Stomach (tissue), 19 donors: ENCODE measurements at places on chromosomes 7 and 10. TPM values are rescaled to one million over a fixed set of nuclear protein-coding genes. Genes with fewer than 3 reads are reported as not detected.

DNA sequence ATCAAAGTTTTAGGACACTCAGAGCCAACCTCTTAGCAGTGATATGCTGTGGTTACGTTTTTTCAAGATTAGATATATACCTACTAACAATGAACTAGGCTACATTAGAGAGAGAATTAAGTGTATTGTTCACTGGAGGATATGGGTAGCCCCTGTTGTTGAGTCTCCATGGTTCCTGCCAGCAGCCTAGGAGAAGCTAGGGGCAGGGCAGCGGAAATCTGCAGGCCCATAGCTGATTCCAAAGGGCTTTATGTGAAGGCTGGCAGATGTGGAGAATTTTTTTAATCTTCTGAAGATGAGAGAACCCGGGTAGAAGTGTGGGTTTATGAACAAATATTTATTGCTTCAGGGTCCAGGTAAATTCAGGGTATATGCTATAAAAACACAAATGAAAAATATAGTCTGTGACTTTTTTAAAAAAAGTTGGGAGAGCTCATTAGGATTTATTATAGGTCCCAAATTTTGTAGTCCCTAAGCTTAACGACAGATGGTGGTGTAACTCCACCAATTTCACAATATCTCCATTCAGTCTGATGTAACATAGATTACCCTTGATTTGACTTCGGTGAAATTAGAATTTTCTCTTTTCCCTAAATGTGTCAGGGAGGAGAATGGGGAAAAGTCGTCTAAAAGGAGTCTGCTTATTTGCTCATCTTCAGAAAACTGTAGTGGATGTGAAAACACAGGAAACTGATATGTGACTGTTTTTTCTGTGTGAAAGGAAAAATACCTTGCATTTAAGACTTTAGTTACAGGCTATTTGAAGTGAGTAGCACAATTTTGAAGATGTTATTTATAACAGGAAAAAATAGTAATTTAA is 163.0 kb upstream of the PPP1R3A start:
- no peak for DNase-seq

DNA sequence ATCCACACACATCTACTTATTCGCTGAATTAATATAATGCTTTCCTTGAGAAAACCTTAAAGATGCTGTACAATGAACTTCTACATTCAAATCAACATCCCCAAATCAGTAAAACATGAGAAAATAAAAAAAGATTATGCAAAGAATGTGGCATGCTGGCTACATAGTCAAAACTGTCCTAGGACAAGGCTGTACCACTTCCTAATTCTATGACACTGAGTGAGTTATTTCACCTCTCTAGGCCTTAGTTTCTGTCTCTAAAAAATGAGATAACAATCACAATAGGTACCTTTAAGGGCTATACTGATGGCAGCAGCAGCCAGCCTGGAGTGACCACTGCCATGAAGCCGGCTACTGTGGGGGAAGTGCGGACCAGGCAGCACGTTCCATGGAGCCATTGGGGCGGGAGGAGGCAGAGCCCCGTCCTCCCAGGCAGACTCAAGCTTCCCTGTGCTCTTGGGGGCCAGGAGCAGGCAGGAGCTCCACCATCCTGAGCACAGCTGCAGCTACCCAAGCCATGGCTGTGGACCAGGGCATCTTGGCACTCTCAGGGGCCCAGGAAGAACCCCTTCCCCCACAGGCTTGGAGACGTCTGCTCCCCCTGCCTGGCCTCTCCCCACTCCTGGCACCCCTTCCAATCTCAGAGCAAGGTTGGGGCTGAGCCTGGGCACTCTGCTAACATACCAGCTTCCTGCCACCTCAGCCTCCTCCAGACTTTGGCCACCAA is 110.2 kb downstream of the ELAPOR2 start:
- no peak for DNase-seq

DNA sequence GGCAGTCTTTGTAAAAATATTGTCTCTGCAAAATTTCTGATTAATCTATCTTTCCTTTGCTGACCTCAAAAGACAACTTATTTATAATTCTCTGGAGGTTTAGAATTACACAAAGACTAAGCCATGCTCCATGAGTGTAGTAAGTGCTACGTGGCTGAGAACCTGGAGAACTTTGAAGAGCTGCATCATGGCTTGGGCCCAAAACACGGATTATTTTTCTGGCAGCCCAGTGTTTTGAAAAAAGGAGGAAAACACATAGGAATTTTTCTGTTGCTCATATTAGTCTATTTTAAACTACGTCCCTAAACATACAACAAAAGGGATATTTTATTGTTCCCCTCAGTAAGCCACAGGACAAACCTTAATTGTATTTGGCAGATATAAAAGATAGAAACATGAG is 360.7 kb upstream of the MYO3A start:
- DNase-seq: no peak

GRCh38 chr10:109926825-109927224 is 3.5 kb upstream of the XPNPEP1 start:
- DNase-seq: no peak

CYP17A1 gene
- not detected for total RNA-seq

WNT8B gene
- total RNA-seq: not detected
